Brain (organoid and tissue), 16 donors: ENCODE measurements at places on chromosomes 12 and 14. TPM values are rescaled to one million over a fixed set of nuclear protein-coding genes. Genes with fewer than 3 reads are reported as not detected.

Gene ZBTB42
- polyA plus RNA-seq: 2.2 TPM

Gene KRT78
- not detected for polyA plus RNA-seq

Gene LBHD2
- polyA plus RNA-seq: not detected

Gene SMCO2
- polyA plus RNA-seq: 0.39 TPM

Gene C14orf132
- 69.2 TPM for polyA plus RNA-seq

Gene SLC7A8
- 7.0 TPM for polyA plus RNA-seq

Gene FGF23
- not detected for polyA plus RNA-seq

Gene KNTC1
- 8.9 TPM for polyA plus RNA-seq

Gene TCL1B
- polyA plus RNA-seq: not detected

Gene POLE
- 21.6 TPM for polyA plus RNA-seq

Gene CABP1
- 103 TPM for polyA plus RNA-seq

Gene ESPL1
- 11.8 TPM for polyA plus RNA-seq

Gene EID3
- polyA plus RNA-seq: 2.2 TPM

Gene FAM222A
- polyA plus RNA-seq: 27.7 TPM

Gene CPNE6
- polyA plus RNA-seq: 20.6 TPM

Gene POTEG
- not detected for polyA plus RNA-seq

Gene IAPP
- not detected for polyA plus RNA-seq

Gene PRPH
- 166 TPM for polyA plus RNA-seq

Gene MDM2
- 16.4 TPM for polyA plus RNA-seq

Gene KLRK1
- not detected for polyA plus RNA-seq

Gene KRT72
- polyA plus RNA-seq: not detected
